ENCODE measurements at places on chromosomes 5 and 9. TPM values are rescaled to one million over a fixed set of nuclear protein-coding genes. Genes with fewer than 3 reads are reported as not detected.

Gene FOXD4L5
- total RNA-seq = not detected

GRCh38 chr5:40475561-40475960 lies 204.2 kb upstream of the PTGER4 start:
- DNase-seq = no peak

- no peak for DNase-seq
Measured at GRCh38 chr5:53557386-53557785, 3.1 kb upstream of the NDUFS4 start.

DNA sequence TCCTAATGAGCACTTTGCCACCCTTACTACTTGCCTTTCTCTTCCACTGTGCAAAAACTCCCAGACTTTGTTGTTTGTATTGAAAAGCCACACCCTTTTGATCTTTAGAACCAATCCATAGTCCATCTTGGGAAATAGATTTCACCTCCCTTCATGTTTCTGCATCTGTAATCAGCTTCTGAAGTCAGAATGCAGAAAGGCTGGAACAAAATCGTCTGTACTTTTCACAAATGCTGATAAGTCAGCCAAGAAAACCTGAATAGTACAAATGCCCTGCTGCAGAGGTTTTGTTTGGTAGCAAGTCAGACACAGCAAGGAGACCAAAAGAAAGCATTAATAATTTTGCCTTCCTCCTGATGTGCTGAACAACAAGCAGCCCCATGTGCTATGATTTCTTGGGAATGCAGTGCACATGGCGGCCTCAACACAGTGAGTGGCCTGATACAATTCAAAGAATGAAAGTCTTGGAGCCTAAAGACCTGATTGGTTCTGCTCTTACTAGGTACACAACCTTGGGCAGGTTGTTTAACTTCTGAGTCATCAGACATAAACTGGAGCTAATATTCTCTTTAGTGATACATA lies 59.2 kb upstream of the STK32A start:
- DNase-seq = no peak

GRCh38 chr9:134406366-134407120 lies 80.3 kb downstream of the RXRA start:
- DNase-seq = peak; percentile 62

- DNase-seq = no peak
Measured at GRCh38 chr5:110925398-110925797, 146.1 kb upstream of the TSLP start.

Measured in heart left ventricle (tissue), 16 donors.